ENCODE measurements at places on chromosomes 11 and 22.

- DNase-seq, result no peak
Observed at GRCh38 chr22:28547132-28547842, 132.4 kb downstream of the TTC28 start.

DNA sequence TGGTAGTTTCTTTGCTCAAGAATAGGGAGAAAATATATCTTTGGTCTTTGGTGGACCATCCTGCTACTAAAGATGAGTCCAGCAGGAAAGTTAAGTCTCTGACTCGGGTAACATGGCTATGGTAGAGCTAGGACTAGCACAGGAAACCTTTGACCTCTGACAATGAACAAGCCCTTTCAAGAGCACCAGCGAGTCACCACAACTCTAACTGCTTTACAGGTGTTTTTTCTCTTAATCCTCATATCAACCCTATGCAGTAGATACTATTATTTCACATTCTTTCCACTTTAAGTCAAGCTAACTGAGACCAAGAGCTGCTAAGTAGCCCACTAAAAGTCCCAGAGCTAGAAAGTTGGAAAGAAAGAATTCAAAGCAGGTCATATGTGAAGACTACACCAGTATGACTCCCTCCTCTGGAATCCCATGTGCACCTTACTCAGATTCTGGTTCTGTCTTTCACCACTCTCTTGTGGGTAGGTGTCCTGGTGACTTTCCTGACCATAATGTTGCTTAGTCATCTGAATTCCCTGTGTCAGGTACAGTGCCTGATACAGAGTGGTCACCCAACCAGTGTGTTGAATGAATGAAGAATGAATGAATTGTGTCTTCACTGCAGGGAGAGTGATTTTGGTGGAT is 53.8 kb upstream of the ME3 start:
- DNase-seq, result no peak

DNA sequence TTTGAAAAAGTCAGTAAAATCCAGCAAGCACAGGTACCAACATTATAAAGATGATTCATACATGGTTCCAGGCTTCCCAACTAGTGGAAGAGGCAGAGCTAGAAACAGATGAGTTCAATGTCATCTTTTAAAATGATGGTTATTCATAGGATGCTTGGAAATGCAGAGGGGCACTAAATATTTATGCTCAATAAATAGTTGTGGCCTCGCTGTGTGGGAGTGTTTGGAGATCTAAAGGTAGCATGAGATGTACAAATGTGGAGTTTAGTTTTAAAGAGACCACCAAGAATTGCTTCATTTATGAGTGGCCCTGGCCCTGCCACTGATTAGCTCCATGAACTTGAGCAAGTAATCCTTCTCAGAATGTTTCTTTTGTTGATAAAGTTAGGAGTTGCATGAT is 182.2 kb downstream of the ETS1 start:
- DNase-seq, result no peak

GRCh38 chr11:69822676-69823494 is 3.7 kb upstream of the FGF3 start:
- no peak for DNase-seq

- no peak for DNase-seq
Observed at GRCh38 chr11:17395978-17396377, 7.5 kb upstream of the KCNJ11 start.

GRCh38 chr22:37277384-37277783 is 4.9 kb upstream of the CYTH4 start:
- DNase-seq, result no peak

Data from forelimb muscle (tissue), 1 donor.